ENCODE measurements at places on chromosomes 2 and 18. TPM values are rescaled to one million over a fixed set of nuclear protein-coding genes. Genes with fewer than 3 reads are reported as not detected.

GPR35 gene
- 167 TPM for total RNA-seq

OXER1 gene
- 6.4 TPM for total RNA-seq

SPATS2L gene
- 133 TPM for total RNA-seq

CYP27C1 gene
- total RNA-seq = 0.20 TPM

AQP12B gene
- not detected for total RNA-seq

DNA sequence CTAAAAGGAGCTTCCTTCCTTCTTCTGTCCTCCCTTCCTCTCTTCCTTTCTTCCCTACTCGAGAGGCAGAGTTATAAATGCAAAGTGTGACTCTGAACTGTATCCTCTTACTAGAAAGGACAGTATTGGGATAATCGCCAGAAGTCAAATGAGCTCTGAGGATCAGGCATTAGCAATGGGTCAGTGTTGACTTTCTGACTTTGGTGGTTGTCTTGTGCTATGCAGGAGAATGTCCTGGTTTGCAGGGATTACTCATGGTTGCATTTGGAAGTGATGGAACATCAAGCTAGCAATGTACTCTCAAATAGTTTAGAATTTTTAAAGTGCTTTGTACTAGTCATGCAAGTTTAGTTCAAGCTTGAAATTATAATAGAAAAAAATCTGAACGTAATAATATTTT, 115.6 kb downstream of the TXNL1 start:
- no peak overlapping the region for H3K27ac ChIP-seq
- DNase-seq = no peak
- H3K4me1 ChIP-seq = no peaks in the 10 kb centered on the region
- no peak overlapping the region for H3K4me3 ChIP-seq
- no peaks in the 10 kb centered on the region for H3K27me3 ChIP-seq
- no peaks in the 10 kb centered on the region for H3K36me3 ChIP-seq

- H3K36me3 ChIP-seq = no peaks in the 10 kb centered on the region
- DNase-seq = no peak
- no peak overlapping the region for H3K27ac ChIP-seq
Measured at GRCh38 chr18:23191232-23191631, 55.9 kb downstream of the CABLES1 start.

GRCh38 chr2:238418196-238418998, 8.3 kb upstream of the ASB1 start:
- H3K27ac ChIP-seq = peak overlapping the region; percentile 56
- H3K4me1 ChIP-seq = no peaks in the 10 kb centered on the region
- DNase-seq = peak; percentile 72

GRCh38 chr2:61978522-61978921, 73.0 kb downstream of the COMMD1 start:
- no peak overlapping the region for H3K4me3 ChIP-seq
- H3K27me3 ChIP-seq = no peaks in the 10 kb centered on the region
- H3K4me1 ChIP-seq = peaks cover 7% of the 10 kb centered on the region
- no peak overlapping the region for H3K27ac ChIP-seq

GRCh38 chr2:70901227-70902066, 34.3 kb upstream of the ATP6V1B1 start:
- H3K36me3 ChIP-seq = no peaks in the 10 kb centered on the region
- no peak overlapping the region for H3K27ac ChIP-seq
- H3K27me3 ChIP-seq = peaks cover 99% of the 10 kb centered on the region
- no peak for DNase-seq
- H3K4me3 ChIP-seq = peak overlapping the region; percentile 37

GRCh38 chr2:201447086-201447485, 4.2 kb downstream of the TRAK2 start:
- no peak overlapping the region for H3K4me3 ChIP-seq
- DNase-seq = no peak
- no peaks in the 10 kb centered on the region for H3K27me3 ChIP-seq
- H3K4me1 ChIP-seq = peaks cover 21% of the 10 kb centered on the region

All from transverse colon (tissue), 4 donors.